ENCODE measurements at places on chromosomes 7 and 10. TPM values are rescaled to one million over a fixed set of nuclear protein-coding genes. Genes with fewer than 3 reads are reported as not detected.

Gene NPC1L1
- 2.7 TPM for total RNA-seq

Gene CYP26A1
- 1,084 TPM for total RNA-seq

Gene CDC14C
- total RNA-seq = not detected

Gene ERVW-1
- total RNA-seq = 1.6 TPM

Gene SLC25A28
- total RNA-seq = 16.7 TPM

Gene CLDN4
- 7.3 TPM for total RNA-seq

Gene TLX1
- total RNA-seq = not detected

Gene WDR86
- 69.8 TPM for total RNA-seq

Gene PON1
- not detected for total RNA-seq

All from endodermal cell (in vitro differentiated cells).